ENCODE measurements at places on chromosomes 7 and 10.

DNA sequence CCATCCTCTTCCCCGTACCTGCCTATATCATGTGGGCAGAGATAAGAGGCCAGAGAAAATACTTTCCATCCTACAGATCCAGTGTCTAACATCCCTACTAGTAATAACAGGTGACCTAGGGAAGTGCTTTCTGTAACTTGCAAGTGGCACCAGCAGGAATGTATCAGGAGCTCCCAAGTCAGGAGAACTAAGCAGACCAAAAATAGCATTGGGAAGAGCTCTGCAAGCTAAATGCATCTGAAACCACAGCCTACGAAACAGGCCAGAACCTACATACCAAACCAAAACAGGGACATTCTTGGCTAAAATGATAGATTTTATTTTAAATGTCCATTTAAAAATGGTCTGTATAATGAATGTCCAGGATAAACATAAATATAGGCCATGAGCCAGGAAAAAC lies 680.8 kb downstream of the PHTF2 start:
- DNase-seq = no peak

DNA sequence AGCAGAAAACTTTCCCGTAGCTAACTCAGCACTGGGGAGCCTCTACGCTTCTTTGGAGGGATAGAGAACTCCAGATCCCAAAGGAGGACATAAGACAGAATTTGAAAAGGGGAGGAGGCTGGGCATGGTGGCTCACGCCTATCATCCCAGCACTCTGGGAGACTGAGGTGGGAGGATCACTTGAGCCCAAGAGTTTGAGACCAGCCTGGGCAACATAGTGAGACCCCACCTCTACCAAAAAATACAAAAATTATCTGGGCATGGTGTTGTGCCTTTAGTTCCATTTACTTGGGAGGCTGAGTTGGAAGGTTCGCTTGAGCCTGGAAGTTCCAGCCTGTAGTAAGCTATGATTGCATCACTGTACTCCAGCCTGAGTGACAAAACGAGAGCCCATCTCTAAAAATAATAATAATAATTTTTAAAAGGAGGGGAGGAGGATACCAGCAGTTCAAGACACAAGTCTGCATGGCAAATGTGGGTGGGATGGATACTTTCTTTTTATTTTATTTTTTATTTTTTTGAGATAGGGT lies 165.9 kb upstream of the SH2B2 start:
- DNase-seq = no peak

- DNase-seq = no peak
Observed at GRCh38 chr7:25223206-25223605, 5.1 kb downstream of the NPVF start.

- no peak for DNase-seq
Observed at GRCh38 chr7:27199849-27200760, at the start of gene HOXA13. Gene HOXA13 (minus strand): TSS chr7:27200091. CDS start chr7:27200077, 14 bp downstream.

DNA sequence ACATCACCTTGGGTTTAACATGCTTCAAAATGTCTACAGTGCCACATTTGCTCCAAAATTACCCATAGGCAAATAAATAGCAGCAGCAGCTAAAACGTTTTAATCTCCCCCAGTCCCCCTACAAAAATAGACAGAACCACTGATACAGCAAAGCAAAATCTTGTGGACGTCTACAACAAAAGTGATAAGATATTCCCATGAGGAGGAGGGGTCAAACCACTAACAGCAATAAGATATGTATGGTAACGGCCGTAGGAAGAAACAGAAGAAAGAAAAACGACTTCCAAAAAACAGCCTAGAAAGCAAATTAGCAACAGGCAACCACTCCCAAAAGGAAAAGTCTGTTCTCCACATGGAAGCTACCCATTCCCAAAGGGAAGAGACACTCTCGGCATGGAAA lies 34.5 kb upstream of the ST8SIA6 start:
- DNase-seq = no peak

- DNase-seq = no peak
Observed at GRCh38 chr7:53624356-53624755, 588.9 kb downstream of the POM121L12 start.

Data from stimulated activated naive CD8-positive, alpha-beta T cell treated with anti-CD3 and anti-CD28 coated beads, Interleukin-15, amount 100 ng/mL, for 72 hours (primary cell).